Activated T-cell treated with anti-CD3 and anti-CD28 coated beads for 24 hours (primary cell): ENCODE measurements at places on chromosomes 3 and 15.

GRCh38 chr3:108479224-108479623 lies 31.2 kb downstream of the MYH15 start:
- no peak for DNase-seq

- no peak for DNase-seq
These were observed 315.4 kb downstream of the PTPRG start for GRCh38 chr3:61876797-61877196.

DNA sequence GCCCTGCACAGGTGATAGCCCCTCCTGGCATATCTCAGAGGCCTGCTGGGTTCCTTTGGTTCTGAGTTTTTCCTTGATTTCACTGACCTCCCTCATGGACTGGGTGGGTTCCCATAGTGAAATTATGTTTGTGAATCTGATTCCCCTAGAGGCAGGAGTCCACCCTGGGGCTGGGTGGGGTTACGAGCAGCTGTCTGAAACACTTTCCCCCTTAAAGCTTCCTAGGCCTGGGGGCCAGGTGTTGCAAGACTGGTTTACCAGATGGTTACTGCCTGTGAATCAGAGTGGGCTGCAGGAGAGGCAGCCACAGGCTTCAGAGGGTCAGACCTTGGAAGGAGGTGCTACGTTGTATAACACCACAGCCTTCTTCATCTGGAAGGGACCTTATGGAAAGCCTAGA lies 34.3 kb downstream of the IL20RB start:
- DNase-seq: no peak

DNA sequence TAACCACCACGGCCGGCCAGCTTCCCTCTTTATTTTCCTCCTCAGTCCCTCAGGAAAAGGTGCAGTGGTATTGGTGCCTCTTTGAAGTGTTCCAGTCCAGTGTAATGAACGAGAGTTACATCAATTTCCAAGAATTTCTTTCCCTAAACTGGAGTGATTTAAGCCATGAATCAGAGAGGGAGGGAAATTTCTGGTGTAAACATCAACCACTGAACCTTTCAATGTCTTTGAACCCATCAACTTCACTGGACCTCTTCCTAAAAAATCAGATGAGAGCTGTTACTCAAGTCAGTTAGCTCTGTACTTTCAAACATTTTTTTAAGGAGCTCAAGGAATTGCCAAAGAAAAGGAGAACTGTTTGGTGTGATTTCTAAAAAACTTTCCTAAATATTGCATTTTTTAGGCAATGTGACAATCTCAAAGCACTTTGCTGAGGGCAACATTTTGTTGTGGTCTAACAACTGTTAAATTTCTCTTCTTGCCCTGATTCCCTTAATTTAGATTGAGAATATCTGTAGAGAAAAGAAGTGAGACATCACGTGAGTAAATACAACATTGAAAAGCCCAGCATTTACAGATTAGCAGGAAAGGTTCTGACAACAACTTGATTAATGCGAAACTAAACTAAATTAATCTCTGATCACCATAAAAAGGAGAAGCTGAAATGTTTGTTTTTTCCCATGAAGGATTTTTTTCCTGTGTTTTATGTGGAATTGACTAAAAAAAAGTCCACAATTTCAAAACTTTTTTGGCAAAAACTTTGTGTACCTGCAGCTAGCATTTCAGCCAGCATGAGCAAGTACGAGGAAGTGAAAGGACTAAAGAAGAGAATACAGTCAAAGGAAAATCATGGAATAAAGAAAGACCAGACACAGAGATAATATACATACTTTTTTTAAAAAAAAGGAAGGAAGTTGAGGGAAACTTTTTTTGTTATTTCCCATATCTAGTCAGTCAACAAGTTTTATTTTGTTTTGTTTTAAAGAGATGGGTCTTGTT lies 9.1 kb upstream of the DAZL start:
- DNase-seq: no peak

DNA sequence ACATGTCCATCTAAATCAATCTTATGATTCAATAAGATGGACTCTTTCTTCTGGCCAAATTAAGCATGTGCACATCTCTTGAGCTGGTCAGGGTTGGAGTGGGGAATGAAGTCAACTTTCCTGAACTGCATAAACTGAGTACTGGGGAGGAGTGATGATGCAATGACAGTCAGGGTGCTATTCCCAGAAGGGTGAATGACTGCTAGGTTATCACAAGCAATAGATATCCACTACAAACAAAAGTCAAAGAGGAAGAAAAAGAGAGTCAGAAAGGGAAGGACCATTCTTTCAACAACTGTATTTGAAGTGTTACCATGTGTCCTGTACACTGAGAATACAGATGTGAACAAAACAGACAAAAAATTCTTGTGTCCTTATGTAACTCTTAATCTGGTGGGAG lies 70.0 kb downstream of the ALCAM start:
- DNase-seq: no peak
